SW 1271 (cell line): ENCODE measurements at places on chromosomes 12 and 14.
A peak's percentile ranks its signal among the peaks of the same experiment; 100 is the strongest.

- peak; percentile 94 for DNase-seq
Observed at GRCh38 chr14:20454516-20455354, at the start of the genes APEX1 and OSGEP. Gene APEX1, plus strand, starts transcription at chr14:20455226. Its CDS starts 420 bp downstream, at chr14:20455646. Gene OSGEP, minus strand, starts transcription at chr14:20454812. Its CDS starts 129 bp downstream, at chr14:20454683.

DNA sequence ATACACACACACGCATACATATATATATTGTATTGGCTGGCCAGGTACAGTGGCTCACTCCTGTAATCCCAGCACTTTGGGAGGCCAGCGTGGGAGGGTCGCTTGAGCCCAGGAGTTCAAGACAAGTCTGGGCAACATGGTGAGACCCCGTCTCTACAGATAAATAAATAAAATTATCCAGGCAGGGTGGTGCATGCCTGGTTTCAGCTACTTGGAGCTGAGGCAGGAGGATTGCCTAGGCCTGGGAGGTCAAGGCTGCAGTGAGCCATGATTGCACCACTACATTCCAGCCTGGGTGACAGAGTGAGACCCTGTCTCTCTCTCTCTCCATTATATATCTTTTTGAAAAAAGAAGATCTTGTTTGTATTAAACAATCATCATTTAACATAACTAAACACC, 4.6 kb upstream of the SYNE3 start:
- DNase-seq: no peak

DNA sequence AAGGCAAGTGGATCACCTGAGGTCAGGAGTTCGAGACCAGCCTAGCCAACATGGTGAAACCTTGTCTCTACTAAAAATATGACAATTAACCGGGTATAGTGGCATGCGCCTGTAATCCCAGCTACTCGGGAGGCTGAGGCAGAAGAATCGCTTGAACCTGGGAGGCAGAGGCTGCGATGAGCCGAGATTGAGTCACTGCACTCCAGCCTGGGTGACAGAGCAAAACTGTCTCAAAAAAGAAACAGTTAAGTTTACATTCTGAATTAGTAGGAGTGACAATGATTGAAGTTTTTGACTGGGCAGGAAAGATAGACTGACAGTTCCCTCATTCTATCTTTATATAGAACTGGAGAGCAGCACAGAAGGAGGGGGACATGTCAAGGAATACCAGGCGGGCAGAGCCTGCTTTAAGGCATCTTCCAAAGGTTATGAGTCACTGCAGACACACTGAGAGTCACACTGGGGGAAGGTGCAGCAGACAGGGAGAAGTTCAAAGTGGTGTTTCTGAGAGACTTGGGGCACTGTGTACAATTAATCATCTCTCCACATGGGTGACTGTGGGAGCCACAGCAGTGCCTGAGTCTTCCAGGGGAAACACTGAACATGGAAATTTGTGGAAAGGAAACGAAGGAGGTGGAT, 42.8 kb upstream of the RNASE3 start:
- peak; percentile 31 for DNase-seq

- no peak for DNase-seq
Observed at GRCh38 chr12:3802721-3803120, 49.8 kb upstream of the CRACR2A start.

- DNase-seq: no peak
Observed at GRCh38 chr14:88384718-88385117, 739 bp upstream of the SPATA7 start.

- no peak for DNase-seq
Observed at GRCh38 chr14:66111891-66112290, 374.3 kb upstream of the CCDC196 start.

DNA sequence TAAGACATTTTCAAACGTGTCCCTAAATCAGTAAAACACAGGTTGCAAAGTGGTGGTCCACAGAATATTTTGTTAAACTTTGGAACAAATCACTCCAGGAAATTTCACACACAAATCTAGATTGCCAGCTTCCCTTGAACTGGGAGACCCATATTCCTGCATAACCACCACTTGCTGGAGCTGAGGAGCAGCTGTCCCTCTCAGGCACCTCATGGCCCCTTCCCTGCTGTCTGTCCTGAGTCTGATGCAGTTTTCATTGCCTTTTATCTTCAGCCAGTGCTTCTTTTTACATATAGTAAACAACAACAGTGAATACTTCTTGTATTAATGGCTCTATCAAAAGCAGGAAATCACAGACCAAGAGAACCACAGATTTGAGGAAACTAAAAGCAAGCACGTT, 289.3 kb downstream of the MED13L start:
- DNase-seq: no peak

GRCh38 chr12:124032265-124032886, 59.4 kb downstream of the ZNF664 start:
- no peak for DNase-seq

- no peak for DNase-seq
Observed at GRCh38 chr12:64991121-64991611, 129.9 kb downstream of the WIF1 start.

DNA sequence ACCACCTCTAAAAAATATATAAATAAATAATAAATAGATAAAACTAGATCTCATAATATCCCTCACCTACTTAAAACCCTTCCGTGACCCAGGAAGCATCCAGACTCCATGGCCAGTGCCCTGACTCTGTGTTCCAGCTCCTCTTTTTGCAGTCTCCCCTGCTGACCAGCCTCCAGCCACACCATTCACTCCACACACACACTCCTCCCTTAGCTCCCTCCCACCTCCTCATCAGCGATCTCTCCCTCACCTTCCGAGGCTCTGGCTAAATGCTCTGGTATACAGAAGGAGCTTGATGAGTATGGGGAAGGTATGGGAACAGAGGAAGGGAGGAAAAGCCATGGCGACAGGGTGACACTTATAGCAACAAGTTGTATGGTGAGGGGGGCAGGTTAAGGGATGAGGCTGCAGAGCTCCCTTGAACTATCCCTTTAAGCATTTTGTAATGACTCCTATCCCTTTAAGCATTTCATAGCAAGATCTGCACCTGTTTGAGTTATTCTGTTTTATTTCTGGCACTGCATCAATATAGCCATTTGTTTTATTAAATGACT, 26.1 kb upstream of the EIF4B start:
- no peak for DNase-seq

DNA sequence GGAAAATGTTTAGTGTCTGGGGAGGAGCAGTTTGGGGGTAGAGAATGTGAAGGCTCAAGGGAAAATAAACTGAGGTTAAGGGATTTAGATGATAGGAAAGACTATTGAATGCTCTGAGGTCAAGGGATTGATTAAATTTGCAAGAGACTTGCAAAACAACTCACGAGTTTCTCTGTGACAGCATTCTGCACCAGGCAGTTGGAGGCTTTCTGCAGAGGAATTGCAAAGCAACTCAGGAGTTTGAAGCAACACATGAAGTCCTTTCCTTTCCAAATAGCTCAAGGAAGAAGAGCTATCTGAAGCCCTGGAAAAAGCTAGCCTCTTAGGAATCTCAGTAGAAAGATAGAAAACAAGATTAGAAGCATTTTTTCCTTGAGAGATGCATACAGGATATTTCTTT, 23.9 kb downstream of the SLC7A8 start:
- no peak for DNase-seq

- DNase-seq: no peak
Observed at GRCh38 chr14:99769799-99770198, 23.4 kb upstream of the EML1 start.

DNA sequence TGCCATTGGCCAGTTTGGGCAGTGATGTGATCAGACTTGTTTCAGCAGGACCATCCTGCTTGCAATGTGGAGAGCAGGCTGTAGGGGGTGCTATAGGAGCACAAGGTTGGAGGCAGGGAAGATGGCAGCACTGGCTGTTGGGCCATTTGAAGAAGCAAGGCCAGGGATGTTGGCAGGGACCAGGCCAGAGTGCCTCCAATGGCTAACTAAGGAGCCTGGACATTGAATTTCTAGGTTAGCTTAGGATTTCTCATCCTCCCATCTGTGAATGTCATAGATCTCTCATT, 23.5 kb downstream of the FGF23 start:
- peak; percentile 22 for DNase-seq

- DNase-seq: peak; percentile 16
Observed at GRCh38 chr12:102300824-102301461, 103.3 kb upstream of the PMCH start.

DNA sequence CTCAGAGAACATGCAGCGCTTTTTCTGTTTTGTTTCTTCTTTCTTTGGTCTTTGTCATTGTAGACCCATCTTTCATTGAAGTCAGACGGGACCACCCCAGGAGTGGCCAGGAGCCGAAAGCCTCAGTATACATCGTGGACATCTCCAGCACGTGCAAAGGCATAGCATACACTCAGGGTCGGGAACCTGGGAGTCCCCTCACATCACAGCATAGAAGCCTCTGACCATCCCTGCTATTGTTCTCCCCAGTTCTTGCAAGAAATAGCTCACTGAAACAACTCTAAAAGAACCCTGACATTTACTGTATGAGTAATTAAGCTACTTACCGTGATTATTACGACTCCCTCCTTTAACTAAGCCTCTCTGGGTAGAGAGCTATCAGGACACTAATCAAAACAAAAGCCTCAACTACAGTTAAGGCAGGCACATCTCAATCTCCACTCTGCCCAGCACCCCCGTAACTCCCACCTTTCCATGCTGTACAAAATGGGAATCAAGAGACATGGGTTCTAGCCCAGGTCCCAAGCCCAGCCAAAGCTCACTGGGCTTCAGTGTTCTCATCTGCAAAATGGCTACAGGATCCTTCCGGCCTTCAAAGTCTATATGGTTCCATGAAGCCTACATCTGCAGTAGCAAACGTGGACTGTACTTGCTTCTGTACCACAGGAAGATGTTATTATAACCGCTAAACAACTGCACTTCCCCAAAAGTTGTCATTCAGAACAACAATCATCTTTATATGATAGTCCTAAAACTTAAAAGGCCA, 6.7 kb downstream of the CCDC88C start:
- DNase-seq: no peak

GRCh38 chr12:48824112-48824511, 5.8 kb downstream of the CACNB3 start:
- no peak for DNase-seq

GRCh38 chr14:67577181-67577808, 22.8 kb downstream of the PIGH start:
- no peak for DNase-seq

DNA sequence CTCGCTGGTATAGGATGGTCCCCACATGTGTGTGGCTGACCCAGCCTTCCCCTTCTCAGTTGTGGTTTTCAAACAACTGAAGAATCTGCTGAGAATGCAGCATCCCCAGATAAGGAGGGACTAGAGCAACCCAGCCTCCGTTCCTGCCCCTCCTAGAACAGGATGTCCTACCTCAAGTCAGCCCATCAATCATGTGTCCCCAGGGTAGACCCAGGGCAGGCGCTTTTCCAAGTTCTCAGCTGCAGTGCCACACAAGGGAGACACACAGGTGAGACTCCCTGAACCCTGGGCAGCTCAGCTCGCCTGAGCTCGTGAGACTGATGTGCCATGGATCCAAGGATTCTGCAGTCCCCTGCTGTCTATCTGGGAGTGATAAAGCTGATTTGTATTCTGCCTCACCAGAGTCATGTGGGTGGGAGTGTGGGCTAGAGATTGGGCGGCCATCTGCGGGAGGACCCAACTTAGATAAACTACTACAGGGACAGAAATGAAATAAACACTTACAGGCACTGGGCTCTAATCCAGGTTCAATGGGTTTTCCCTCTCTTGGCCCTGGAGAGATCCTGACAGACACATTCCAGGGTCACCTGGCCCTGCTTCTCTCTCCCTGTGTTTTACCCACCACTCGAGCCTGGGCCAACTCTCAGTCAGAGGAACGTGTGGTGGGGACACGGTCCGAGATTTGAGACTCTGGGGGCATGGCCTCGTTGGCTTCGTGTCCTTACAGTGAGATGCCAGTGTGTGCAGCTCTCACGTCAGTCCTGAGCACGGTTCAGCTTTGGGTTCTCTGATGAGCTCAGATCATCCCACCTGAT, 303.5 kb upstream of the SFSWAP start:
- DNase-seq: no peak

DNA sequence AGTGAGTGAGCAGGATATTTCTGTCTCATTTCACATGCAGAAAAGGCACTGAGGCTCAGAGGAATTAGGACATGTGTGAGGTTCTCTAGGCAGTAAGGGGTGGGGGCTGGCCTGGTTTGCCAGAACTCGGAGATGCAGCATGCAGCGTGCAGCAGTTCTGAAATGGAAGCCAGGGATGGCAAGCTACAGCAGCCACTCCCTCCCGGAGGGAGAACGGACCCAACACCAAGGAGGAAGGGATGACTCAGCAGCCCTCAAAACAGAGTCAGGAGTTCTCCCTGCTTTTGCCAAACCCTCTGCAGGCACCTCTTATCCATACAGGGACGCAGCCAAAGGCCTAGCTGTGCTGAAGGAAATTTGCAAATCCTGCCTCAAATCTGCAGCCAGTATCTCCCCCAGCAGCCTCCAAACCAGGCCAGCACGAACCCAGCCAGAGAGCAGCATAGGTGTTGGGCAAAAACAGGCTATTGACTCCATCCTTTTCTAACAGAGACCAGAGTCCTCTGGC, 10.3 kb upstream of the SERPINA3 start:
- DNase-seq: peak; percentile 38

DNA sequence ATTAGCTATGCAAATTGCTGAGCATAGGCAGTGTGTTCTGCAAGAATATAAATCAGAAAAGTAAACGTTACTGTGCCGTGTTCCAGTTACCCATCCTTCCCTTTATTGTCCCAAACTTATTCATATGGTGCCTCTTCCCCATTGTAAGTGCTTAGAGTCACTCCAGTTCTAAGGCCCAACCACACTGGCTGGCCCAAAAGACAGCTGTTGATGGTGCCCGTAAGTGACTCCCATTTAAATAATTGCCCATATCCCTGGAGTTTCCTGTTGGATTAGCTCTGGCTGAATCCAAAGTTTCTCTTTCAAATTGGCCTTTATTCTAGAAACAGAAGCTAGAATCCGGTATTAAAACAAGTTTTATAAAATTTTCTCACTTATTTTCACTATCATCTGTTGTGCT, 400.1 kb upstream of the DDHD1 start:
- DNase-seq: no peak

GRCh38 chr12:122547330-122547729, 20.3 kb downstream of the KNTC1 start:
- DNase-seq: no peak

DNA sequence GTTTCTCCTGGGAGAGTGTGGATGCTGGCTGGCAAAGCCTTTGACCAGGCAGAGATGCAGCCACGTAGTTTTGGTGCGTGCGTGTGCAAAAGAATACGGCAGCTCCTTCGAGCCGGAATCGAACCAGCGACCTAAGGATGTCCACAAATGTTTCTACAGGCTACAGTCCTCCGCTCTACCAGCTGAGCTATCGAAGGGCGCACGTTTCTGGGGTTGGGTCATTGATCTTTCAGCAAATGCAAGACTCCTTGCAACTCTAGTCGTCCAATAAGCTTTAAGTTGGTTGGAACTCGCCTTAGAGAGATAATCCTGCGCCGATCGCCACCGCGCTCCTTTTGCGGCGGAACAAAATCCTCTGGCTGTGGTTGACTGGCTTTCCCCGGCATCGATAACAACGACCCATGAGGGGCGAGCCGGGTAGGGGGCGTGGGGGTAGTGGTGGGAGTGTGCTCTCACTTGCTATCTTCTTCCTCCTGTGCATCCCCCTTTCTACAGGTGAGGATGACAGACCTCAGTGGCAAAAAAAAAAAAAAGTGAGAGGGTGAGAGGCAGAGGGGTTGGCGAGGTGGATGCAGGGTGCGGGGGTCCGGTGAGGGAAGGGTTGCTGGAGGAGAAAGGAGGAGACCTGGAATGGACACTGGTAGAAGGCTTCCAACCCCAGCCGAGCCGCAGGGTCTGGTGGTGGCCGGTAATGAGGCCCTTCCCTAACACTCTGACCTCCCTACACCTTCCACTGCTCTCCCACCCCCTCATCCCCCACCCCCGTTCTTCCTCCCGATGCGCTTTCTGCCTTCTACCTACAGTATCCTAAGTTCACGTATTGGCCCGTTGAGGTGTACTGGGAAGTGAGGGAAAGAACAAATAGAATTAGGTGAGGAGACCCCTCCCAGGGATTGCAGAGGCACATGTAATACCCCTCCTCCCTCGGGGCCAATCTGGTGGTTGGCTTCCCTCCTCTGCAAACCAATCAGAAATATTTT, 11.8 kb upstream of the OR6S1 start:
- no peak for DNase-seq
